Gastroesophageal sphincter (tissue), 4 donors: ENCODE measurements at places on chromosomes 6 and 20. TPM values are rescaled to one million over a fixed set of nuclear protein-coding genes. Genes with fewer than 3 reads are reported as not detected.

Gene EYA2
- total RNA-seq, result 0.47 TPM

Gene DEFB124
- 2.0 TPM for total RNA-seq

Gene TLDC2
- total RNA-seq, result 0.27 TPM

Gene TAF11
- total RNA-seq, result 24.4 TPM

Gene TULP1
- 0.89 TPM for total RNA-seq

Gene TMEM244
- not detected for total RNA-seq

Gene LY6G6C
- not detected for total RNA-seq
